ENCODE measurements at places on chromosomes 3 and 15.

DNA sequence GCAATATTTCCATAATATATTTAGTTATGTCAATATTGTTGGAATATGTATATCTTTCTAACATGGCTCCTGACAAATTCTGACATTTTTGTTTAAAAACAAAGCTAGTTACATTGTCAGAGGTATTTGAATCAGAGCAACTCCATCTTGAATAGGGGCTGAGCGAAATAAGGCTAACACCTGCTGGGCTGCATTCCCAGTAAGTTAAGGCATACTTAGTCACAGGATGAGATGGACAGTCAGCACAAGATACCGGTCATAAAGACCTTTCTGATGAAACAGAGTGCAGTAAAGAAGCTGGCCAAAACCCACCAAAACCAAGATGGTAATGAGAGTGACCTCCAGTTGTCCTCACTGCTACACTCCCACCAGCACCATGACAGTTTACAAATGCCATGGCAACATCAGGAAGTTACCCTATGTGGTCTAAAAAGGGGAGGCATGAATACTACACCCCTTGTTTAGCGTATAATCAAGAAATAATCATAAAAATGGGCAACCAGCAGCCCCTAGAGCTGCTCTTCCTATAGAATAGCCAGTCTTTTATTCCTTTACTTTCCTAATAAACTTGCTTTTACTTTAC, 30.4 kb downstream of the RPL22L1 start:
- no peak for DNase-seq

DNA sequence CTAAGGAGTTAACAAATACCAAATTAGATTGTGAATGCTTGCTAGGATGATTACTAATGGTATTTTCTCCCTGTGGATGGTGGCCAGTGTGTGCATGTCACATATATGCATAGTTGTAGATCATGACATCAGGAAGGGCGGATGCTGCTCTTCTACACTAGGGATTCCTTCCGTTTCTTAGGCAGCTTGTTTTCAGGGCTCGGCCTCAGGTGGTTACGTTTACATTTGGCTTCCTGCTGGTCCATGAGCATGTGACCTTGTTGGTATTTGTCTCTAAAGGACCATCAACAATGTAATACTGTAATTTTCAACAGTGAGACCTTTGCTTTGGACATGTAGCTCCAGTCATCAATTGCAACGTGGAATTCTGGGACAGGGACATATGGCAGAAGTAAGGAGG, 221.4 kb downstream of the NR1D2 start:
- no peak for DNase-seq

GRCh38 chr15:80989081-80989517, 520 bp downstream of the MESD start:
- no peak for DNase-seq

DNA sequence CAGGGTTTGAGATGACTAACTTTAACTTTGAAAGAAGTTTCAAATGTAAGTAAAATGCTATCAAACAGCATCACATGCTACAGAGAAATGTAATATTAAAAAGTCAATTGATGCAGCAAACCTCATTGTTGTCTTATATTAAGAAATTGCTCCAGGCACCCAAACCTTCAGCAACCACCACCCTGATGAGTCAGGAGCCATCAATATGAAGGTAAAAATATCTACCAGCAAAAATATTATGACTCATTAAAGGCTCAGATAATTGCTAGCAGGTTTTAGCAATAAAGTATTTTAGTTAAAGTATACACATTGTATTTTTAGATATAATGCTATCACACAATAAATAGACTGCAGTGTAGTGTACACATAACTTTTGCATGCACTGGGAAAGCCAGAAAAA, 746.3 kb downstream of the ZPLD1 start:
- no peak for DNase-seq

GRCh38 chr3:42936157-42936981, 30.4 kb downstream of the ZNF662 start:
- peak; percentile 73 for DNase-seq

DNA sequence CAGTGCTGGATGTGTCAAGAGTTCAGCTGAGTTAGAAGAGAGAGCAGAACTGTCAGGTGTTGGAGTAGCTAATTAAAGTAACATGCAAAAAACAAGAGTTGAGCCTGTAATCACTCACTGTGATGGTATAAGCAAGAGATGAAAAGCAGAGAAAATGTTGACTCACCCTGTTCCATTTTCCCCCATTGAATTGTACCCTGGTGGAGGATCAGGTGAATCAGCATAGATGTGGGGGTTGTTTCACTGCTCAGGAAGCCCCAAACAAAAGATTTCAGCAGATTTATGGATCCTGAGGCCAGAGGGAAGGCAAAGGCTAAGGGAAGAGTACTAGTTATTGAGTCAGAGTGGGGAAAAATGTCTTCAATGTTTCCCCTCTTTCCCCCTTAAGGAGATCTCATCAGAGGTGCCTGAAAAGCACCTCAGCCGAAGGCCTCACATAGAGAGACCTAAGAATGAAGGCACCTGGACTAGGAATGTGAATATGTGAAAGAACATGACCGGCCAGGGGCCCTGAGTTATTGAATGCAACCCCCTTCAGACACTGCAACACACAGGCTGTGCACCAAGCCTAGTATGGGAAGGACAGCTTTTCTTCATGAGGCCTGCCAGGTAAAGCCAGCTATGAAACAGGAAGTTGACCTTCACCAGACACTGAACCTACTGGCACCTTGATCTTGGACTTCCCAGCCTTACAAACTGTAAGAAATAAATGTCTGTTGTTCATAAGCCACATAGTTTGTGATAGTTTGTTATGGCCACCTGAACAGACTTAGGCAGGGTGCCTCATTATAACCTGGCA, 90.1 kb downstream of the TMCO5A start:
- DNase-seq = no peak

- no peak for DNase-seq
These were observed 4.4 kb upstream of the PLAAT1 start for GRCh38 chr3:193236599-193236998.

- no peak for DNase-seq
These were observed 64.9 kb upstream of the CMTM7 start for GRCh38 chr3:32326795-32327194.

- peak; percentile 74 for DNase-seq
These were observed 751.7 kb upstream of the GOLIM4 start for GRCh38 chr3:168847291-168847883.

- no peak for DNase-seq
These were observed 36.8 kb upstream of the TNFSF10 start for GRCh38 chr3:172560026-172560425.

DNA sequence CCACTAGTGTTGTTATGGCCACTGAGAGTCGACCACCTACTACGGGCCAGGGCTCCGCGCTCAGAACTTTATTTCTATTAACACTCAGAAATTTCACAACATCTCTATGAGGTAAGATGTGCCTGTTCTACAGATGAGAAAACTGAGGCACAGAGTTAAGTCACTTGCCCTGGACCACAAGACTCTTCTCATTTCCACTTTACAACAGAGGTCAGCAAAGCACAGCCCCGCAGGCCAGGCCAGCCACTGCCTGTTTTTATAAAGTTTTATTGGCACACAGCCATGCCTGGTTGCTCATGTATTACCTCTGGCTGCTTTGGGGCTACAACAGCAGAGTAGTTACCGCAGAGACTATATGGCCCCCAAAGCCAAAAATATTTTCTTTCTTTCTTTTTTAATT, 503.6 kb downstream of the SHQ1 start:
- DNase-seq = no peak

- DNase-seq = peak; percentile 8
These were observed 28.5 kb downstream of the ARHGEF3 start for GRCh38 chr3:56772952-56773938.

- DNase-seq = peak; percentile 30
These were observed 142.4 kb downstream of the P2RY1 start for GRCh38 chr3:152977366-152977765.

GRCh38 chr3:175065497-175065896, 206.4 kb downstream of the NAALADL2 start:
- no peak for DNase-seq

DNA sequence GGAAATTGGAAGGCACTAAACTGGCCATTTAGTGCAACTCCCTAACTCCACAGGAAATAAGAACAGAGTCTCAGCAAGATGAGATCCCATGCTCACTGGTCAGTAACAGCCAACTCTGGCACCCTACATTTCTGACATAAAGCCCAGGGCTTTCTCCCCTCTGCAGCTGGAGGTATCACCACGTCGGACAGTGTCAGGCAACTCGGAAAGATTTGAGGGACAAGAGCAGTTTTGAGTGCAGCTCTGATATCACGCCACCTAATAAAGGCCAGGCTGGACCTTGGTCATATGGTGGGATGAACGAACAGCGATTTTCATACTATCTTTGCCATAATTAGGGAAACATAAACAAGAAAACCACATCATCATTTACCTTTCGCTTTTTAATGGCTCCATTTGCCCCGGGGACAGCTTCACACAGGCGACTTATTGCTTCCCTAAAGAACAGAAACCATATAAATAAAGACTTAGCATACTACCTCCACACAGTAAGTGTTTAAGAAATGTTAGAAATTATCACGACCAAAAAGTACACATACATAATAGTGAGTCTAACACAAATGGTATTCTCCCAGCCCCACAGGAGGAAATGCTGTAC, 12.5 kb downstream of the EID1 start:
- no peak for DNase-seq

GRCh38 chr3:100169201-100169920, 55.1 kb upstream of the FILIP1L start:
- no peak for DNase-seq

GRCh38 chr3:123728014-123728413, 143.2 kb upstream of the HACD2 start:
- DNase-seq = peak; percentile 50

- no peak for DNase-seq
These were observed 47.5 kb upstream of the FRMD4B start for GRCh38 chr3:69433121-69433968.

DNA sequence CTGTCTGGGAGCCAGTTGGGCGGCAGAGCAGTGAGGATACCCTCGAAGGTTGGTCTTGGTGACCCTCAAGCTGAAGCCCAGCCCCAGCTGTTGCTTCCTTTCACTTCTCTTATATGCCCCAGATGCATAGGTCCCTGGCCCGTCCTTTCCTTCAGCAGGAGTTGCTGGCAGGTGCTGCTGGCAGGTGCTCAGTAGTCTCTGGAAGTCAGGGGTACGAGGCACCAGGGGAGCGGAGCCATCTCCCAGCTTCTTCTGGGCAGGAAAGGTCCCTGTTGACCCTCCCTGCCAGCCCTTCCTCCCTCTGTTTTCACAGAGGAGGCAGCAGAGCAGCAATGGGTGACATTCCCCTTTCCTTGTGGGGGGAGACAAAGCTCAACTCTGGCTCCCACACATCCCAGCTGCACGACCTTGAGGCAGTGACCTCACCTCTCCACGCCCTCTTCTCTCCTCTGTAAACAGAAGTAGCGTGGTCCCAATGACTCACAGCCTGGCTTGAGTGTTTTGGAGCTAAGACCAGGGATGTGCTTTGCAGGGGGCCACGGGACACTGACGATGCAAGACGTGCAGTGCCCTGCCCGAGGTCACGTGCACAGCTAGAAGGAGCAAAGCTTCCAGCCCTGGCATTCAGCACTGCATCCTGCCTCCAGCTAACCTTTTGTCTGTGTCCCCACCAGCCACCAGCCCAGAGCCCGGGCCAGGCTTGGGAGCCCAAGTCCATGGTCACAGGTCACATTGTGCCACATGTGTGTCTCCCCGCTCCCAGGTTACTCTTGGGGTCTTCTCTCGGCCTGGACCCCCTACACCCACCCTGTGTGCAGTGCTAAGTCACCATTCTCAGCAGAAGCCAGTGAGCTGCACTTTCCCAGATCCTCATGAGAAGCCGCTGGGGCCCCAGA, 49.7 kb downstream of the SLC6A6 start:
- DNase-seq = peak; percentile 96

DNA sequence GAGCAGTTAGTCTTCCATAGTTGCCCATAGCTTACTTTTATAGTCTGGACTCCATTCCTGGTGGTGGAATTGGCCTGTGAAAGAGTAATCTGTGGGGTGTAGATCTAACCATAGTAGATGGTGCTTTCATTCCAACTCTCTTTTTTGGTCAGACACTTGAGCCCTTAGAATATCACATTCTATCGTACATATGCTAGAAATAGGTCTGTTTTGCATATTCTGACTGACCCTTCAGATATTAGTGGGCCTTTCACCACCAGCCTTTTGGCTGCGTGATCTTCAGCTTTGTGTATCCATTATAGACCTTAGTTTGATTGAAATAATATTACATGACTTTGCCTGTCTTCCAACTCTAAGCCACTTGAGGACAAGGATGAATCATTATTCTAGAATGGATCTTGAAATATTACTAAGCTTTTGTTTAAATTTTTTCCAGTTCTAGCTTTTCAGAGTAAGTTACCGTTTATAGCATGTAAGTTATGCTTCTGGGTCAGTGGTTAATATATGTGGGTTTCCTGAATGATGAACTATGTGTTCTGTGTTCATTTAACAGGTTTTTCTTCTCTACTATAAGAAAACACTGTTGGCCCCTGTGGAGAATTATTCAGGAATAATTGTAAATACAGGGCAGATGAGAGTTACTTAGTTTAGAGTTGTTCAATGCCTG, 8.7 kb downstream of the RAB7A start:
- DNase-seq = no peak

- DNase-seq = no peak
These were observed 1214.8 kb downstream of the NSUN3 start for GRCh38 chr3:95277613-95278012.

DNA sequence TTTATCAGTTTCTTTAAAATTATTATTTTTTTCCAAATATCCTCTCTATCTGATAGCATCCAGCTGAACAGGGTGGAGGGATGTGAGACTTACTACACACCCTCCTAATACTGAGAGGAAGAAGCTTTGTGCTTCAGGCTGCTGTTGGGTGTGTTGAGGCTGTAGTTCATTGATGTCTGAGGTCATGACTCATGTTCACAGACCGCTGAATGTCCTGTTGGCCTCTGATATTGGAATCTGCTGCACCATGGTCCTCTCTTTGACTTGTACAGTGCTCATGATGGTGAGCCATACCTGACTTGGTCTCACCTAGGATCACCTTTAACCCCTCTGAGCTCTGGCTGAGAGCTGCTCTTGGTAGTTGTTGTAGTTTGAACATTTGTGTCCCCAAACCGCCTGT, 302.9 kb downstream of the SATB1 start:
- DNase-seq = peak; percentile 6

DNA sequence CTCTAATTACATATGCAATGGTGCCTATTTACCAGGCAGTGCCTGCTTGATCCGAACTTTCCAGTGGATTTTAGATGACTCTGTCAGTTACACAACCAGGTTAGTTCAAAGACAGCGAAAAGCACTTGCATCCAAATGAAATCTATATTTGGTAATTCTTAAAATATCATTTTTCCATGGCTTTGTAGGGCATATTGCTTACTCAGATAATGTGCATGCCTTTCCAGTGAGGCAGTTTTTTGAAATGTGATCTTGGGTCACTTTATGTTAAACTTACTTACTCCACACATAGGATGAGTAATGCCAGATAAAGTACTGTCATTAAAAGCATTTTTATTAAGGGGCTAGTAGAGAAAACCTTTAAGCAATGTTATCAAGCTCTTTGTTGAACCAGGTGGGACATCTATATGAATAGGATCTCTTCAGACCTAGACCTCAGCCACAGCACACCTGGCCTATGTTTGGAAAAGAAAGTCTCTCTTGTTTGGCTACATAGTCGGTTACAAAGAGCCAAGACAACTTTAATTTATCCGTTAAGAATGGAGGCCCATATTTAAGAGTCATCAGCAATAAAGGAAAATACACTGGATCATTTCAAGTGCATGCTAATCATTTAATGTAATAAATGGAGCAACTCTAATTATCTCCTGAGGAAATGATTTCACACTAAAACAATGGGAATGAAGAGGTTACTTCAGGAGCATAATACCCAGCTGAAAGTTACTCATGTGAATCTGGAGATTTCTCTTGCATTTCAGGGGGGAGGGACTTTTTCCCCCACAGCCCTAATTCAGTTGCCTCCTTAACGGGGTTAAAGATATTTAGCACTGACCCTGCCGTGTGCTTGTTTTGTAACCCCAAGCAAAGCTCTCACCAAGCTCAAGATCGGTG, 56.3 kb upstream of the TMCO5A start:
- peak; percentile 83 for DNase-seq
